ENCODE measurements at places on chromosomes 1 and 21.

GRCh38 chr1:207883104-207883651 lies 27.7 kb downstream of the CD34 start:
- no peak for DNase-seq

DNA sequence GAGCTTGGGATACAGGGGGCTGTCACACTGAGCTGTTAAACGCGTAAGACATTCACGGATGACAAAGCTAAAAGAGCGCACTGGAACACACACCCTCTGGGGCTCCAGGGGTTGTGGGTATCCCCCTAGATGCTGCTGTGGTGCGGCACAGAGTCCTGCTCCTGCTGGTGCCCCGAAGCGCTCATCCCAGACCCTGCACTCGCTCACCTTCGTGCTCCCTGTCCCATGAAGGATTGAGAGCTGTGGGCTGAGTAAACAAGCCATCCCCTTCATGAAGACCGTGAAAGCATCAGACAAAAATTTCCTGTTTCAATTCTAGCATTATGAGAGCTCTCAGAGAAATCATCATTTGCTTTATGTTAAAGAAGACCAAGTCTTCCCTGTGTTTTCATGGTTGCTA lies 463.5 kb upstream of the ADGRL2 start:
- no peak for DNase-seq

DNA sequence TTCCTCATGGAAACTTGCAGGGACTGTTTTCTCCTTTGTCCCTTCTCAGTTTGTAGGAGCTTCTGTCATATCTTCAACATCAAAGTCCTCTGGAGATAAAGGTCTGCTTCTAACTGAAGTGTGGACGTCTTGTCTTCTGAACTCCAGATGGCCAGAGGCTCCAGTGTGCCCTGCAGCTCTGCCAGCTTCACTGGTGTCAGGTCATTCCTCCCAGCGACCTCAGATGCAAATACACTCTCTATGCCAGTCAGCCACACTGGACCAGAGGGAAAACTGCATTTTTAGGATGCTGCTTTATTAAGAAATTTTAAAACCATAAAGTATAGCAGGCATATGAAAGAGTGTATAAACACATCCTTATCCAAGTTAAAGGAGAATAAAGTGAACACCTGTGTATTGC lies 78.5 kb upstream of the ADAR start:
- DNase-seq, result no peak

GRCh38 chr1:22249928-22250680 lies 107.2 kb upstream of the WNT4 start:
- no peak for DNase-seq

DNA sequence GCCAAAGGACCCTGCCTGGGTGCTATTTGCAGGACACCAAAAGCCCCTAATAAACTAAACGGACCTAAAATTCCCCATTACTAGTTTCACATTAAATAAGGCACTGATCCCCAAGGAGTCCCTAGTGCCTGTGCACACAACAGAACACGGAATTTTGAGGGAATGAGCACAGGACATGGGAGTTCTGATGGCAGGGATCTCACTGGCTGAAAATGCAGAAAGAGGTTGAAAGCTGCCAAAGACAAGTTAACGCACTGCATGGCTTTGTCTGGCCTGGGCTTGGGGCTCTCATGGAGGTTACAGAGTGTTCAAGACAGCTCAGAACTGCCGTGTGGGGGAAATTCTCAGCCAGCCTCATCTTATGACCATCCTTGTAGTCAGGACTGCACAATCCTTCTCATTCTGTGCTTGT lies 15.6 kb upstream of the ATP1B1 start:
- peak; percentile 47 for DNase-seq

- no peak for DNase-seq
Measured at GRCh38 chr1:25031966-25032667, 102.0 kb upstream of the RUNX3 start.

DNA sequence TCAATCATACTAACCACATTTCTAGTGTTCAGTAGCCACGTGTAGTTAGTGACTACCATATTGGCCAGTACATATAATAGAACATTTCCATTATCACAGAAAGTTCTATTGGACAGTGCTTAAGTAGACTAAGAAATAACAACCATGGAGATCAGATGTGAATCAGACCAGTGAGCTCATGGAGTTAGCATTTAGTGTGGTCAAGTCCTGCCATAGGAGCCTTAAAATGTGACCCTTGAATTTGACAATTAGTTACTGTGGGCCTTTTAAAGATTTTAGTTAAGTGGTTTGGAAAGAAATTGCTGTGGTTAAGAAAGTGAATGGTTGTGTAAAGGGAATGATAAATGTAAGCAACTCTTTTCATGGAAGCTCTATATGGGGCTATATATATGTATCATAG lies 123.4 kb downstream of the POU2F1 start:
- no peak for DNase-seq

DNA sequence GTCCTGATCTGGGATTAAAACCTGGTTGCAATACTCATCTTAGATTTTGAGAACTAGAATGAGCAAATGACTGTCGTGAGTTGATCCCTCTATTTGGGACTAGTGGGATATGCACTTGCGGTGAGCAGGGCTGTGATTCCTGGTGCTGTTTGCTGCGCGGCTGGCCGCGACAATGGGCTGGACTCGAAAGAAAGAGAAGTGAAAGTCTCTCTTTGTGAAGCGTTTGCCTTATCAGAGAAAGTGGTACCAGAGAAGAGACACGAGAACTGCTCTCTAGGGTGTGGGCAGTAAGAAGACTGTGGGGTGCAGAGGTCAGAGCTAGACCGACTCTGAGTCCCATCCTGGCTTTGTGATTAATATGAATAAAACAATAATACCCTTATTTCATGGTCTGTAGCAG lies 8.6 kb downstream of the ST6GALNAC3 start:
- DNase-seq, result peak; percentile 67

- DNase-seq, result peak; percentile 38
Measured at GRCh38 chr1:211326528-211327345, at the start of gene TRAF5. Gene TRAF5 (plus strand): TSS chr1:211326833. CDS start chr1:211353240, 26,407 bp downstream.

GRCh38 chr1:117142200-117142599 lies 20.7 kb upstream of the TRIM45 start:
- no peak for DNase-seq

- DNase-seq, result no peak
Measured at GRCh38 chr1:78586572-78586971, 33.7 kb upstream of the IFI44L start.

- peak; percentile 45 for DNase-seq
Measured at GRCh38 chr1:54081306-54082270, 28.2 kb downstream of the TCEANC2 start.

GRCh38 chr1:217135987-217136894 lies 413.0 kb upstream of the ESRRG start:
- DNase-seq, result no peak

- DNase-seq, result no peak
Measured at GRCh38 chr1:205600085-205600484, 31.7 kb downstream of the ELK4 start.

- DNase-seq, result no peak
Measured at GRCh38 chr1:155509064-155509463, 53.5 kb downstream of the ASH1L start.

GRCh38 chr21:18959817-18960216 lies 556.2 kb upstream of the TMPRSS15 start:
- no peak for DNase-seq

- no peak for DNase-seq
Measured at GRCh38 chr1:8746554-8746953, 70.9 kb downstream of the RERE start.

GRCh38 chr21:34930971-34931370 lies 118.1 kb downstream of the RUNX1 start:
- DNase-seq, result no peak

- DNase-seq, result no peak
Measured at GRCh38 chr1:205538235-205538840, 33.9 kb downstream of the CDK18 start.

- peak; percentile 72 for DNase-seq
Measured at GRCh38 chr1:65691152-65691900, 101.4 kb upstream of the PDE4B start.

DNA sequence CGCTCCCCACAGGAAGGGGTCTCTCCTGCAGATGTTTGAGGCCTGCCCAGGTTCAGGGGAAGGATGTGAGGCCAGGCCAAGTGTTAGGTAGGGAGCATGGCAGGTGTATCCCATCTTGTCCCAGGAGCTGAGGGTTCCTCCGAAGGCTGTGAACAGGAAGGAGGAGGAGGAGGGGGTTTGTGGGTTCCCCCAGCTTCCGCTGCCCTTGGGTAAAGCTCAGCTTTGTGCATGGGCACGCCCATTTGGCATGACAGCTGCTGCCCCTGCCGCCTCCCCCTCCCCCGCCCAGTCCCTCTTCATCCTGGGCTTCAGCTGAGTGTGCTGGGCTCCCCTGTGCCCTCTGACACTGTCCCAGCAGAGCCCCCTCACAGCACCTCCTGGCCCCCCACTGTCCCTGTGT lies 25.5 kb downstream of the TNFRSF8 start:
- no peak for DNase-seq

DNA sequence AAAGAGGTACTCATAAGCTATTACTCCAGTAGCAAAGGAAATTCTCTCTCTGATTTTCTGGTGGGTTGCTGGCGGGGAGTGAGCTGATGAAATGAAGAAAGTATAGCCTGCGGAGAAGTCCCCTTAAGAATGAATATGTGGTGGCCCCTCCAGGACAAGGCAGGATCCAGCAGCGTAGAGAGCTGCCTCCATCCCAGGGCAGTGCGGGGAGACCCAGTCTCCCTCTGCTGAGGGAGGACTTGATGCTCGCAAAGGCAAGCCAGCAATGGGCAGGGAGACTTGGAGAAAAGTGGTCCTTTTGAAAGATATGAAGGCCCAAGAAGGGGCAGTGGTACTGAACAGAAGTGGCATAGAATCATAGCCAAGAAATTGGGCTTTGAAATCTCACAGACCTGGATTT lies 106.0 kb upstream of the SLC44A3 start:
- DNase-seq, result no peak

GRCh38 chr1:66642992-66643391 lies 109.0 kb downstream of the SGIP1 start:
- no peak for DNase-seq

- DNase-seq, result no peak
Measured at GRCh38 chr1:38839363-38839762, 20.2 kb downstream of the RRAGC start.

DNA sequence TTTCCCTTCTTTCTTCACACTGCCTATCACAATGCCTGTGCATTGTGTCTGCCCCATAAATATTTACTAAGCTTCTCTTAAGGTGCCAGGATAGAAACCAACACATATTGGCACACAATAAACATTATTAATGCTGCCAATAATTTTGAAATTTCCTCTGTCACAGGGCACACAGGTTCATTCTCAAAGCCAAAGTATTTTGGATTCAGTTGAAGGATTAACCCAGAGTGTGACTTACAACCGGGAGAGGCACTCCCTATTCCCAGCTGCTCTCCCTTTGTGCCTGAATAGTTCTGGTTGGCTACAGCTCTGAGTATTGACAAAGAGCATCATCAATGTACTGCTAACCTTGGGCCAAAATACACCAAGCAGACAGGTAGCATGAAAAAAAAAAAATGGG lies 46.6 kb upstream of the ATP1A1 start:
- no peak for DNase-seq

DNA sequence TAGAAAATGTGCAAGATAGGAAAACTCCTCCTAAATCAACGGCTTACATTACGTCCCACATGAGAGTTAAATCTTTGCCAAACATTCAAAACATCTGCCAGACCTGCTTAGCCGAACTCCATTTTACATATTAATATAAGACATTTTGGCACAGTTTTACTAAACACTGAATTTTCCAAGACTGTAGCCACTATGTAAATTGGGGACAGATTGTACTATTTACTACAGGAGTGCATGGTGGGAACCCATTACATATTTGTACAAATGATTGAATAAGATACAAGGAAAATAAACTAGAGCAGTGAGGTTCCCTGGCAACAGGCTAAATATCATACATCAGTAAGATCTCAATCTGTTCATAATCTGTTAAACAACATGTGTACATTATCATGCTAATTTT lies 1234.4 kb downstream of the KCNT2 start:
- no peak for DNase-seq
